Astrocyte of the hippocampus (primary cell): ENCODE measurements at places on chromosomes 4 and X.

GRCh38 chrX:41822892-41823291 is 98.9 kb downstream of the GPR82 start:
- no peak for DNase-seq

GRCh38 chr4:75180790-75181776 is 248.2 kb downstream of the PARM1 start:
- no peak for DNase-seq

- no peak for DNase-seq
These were observed 76.7 kb upstream of the SORBS2 start for GRCh38 chr4:185888676-185889075.

- DNase-seq: peak; percentile 75
These were observed 10.4 kb upstream of the DGAT2L6 start for GRCh38 chrX:70166601-70167590.

- no peak for DNase-seq
These were observed 159.6 kb downstream of the LHFPL1 start for GRCh38 chrX:112520124-112520523.

DNA sequence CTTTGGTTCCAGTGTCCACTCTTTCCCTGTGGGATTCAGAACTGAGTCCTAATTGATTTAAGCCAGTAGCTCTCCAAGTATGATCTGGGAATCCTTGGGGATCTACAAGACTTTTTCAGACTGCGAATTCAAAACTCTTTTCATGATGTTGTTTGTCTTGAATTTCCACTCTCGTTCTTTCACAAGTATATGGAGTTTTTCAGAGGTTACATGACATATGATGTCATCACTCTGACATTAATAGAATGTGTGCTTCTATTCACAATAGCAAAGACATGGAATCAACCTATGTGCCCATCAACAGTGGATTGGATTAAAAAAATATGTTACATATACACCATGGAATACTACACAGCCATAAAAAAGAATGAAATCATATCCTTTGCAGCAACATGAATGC is 23.2 kb upstream of the TSR2 start:
- DNase-seq: no peak

- peak; percentile 30 for DNase-seq
These were observed 6.8 kb upstream of the IQSEC2 start for GRCh38 chrX:53288189-53288588.

DNA sequence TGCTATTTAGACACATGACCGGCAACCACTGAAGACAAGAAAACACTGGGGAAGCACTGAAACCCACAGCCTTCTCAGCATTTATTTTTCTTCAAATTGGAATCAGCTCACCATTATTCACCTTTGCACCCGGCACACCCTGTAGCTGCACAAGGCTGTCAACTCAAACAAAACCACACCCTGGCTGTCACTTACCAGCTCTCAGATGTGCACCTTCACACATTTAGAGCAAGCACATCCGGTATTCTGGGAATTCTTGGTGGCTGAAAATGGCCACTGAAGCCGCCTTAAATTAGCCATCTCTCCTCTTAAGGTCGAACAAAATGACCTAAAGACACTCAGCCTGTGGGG is 5.9 kb downstream of the ZFYVE28 start:
- DNase-seq: no peak

DNA sequence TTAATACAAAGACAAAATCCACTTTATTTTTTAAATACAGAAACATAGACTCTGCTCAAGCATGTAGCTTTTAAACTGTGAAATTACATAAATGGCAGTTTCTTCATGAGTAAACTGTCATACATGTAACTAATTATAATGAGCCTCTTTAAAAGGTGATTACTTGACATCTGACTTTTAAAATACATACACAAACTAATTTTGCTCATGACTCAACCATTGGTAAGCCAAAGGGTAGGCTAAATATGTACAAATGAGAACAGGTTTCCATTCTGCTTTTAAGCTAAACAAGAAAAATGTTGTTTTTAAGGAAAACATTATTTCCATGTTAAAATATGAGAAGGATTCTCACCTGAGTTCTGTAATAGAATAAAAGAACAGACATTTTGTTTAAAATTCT is 27.9 kb downstream of the CAMK2D start:
- DNase-seq: no peak

GRCh38 chr4:92232566-92232965 is 71.2 kb upstream of the GRID2 start:
- peak; percentile 35 for DNase-seq

DNA sequence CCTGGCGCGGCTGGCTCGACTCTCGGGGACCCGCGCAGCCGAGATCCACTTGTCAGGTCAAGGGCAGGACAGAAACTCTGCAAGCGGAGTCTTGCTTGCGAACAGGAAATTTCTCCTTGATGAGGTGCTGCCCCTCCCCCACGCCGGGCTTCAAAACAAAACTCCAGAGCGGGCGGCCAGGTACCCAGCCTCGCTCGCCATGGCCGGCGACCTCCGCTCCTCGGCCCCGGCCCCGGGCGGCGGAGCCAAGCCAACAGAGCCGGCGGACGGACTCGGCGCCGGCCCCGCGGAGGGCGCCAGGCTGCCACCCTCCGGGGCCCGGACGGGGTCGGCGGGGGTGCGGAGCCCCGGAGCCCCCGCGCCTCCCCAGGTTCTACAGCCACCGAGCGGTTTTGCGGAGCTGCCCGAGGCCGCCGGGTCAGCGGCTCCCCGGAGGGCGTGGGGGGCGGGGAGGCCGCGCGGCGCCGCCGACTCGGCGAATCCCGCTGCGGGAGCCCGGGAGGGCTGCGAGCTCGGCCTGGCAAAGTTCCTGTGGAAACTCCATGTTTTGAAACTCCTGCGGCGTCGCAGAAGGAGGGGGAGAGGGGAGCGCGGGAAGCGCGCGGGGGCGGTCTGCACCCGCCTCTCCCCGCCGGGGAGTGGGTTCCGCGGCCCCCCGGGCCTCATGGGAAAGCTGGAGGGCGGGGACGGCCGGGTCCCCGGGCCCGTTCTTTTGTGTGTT is 11.7 kb upstream of the BCOR start:
- peak; percentile 81 for DNase-seq

DNA sequence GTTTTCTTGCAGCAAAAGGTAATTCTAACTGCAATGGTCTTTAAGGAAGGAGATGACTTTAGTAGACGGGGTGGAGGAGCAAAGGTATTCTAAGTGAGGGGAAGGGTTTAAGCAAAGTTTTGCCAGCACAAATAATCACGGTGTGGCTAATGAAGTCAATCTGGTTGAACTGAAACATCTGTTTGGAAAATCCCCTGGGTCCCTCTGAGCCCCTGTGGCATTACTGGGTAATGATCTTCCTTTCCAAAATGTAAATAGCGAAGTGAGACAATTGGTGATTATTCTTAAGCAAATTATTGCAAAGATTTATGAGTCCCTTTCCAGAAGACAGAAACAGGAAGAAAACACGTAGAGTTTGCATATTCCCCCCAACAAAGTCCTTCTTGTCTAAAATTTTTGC is 47.2 kb downstream of the FGFBP1 start:
- DNase-seq: no peak

- DNase-seq: no peak
These were observed 249.8 kb upstream of the AADAT start for GRCh38 chr4:170339522-170339921.

DNA sequence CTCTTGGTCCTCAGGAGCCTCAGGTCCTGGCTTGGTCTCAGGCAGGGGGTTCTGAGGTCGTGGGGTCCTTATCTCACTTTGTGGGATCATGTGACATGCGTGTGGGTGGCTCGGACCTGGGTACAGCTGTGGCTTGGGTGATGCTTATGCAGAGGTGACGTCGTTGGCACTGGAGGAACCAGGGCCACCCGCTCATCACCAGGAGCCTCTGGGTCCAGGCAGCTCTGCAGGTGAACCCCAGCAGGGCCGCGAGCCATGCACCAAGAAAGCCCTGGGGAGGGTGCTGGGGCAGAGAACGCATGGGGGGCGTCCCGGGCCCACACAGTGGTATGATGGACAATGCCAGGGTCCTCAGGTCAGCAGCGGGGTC is 8.7 kb downstream of the ATP5ME start:
- DNase-seq: no peak

- DNase-seq: peak; percentile 55
These were observed 114.5 kb upstream of the ACSL4 start for GRCh38 chrX:109847257-109848187.

GRCh38 chr4:4800646-4801408 is 58.6 kb upstream of the MSX1 start:
- DNase-seq: no peak

DNA sequence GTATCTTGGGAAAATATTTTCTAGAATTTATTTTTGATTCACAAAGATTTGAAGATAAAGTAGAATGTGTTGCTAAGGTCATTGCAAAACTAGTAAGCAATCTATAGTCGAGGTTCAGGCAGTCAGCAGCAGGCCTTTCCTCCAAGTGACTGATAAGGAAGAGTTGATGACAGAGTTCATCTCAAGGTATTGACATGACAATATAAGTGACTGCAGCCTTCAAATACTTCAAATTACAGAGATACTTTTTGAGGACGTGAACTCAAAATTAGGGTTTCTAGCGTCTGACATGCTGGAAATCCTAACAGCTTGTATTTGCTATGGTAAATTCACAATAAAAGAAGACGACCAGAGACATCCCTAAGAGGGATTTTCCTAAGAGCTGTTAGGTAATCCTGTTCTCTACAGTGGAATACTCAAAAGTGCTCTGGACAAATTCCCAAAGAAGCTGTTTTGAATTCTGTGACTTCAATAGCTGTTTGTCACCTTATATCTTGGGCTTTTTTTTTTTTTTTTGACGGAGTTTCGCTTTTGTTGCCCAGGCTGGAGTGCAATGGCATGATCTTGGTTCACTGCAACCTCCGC is 7.4 kb downstream of the ARHGAP10 start:
- DNase-seq: no peak

- DNase-seq: peak; percentile 88
These were observed 58.1 kb downstream of the MAML3 start for GRCh38 chr4:140095694-140096482.

DNA sequence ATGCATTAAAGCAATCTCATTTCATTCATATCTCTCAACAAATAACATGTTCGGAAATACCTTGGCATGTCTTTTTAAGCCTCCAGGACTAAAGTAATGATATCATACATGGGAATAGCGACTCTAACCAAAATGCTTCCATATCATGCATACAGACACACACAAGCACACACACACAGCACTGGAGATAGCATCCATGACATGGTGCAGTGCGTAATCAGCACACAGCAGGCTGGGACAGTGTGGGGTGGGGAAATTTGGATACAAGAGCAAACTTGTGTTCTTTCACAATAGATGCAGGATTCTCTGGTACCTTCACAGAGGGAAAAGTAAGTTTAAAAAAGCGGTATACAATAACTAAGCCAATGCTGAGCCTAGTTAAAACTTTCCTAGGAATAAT is 132.3 kb upstream of the HPGD start:
- no peak for DNase-seq

DNA sequence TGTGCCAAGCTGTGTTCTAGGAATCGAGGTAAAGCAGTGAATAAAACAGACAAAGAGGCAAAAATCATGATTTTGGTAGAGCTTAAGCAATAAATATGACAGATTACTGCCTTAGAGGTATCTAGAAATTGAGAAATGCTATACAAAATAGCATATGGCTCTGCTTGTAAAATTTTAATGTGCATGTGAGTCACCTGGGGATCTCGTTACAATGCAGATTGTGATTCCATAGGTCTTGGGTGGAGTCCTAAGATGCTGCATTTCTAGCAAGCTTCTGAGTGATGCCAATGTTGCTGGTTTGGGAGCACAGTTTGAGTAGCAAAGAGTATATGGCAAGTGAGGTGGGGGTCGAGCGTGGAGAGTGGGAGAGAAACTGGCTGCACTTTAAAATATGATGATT is 697.3 kb upstream of the MAGEB2 start:
- no peak for DNase-seq
